ENCODE measurements at places on chromosomes 13 and 19.

GRCh38 chr19:58395979-58396627 is 647 bp downstream of the RNF225 start:
- DNase-seq: no peak

- no peak for DNase-seq
These were observed 88.4 kb upstream of the ZNF492 start for GRCh38 chr19:22545751-22546150.

- no peak for DNase-seq
These were observed 240.0 kb upstream of the SGCG start for GRCh38 chr13:22940736-22941135.

DNA sequence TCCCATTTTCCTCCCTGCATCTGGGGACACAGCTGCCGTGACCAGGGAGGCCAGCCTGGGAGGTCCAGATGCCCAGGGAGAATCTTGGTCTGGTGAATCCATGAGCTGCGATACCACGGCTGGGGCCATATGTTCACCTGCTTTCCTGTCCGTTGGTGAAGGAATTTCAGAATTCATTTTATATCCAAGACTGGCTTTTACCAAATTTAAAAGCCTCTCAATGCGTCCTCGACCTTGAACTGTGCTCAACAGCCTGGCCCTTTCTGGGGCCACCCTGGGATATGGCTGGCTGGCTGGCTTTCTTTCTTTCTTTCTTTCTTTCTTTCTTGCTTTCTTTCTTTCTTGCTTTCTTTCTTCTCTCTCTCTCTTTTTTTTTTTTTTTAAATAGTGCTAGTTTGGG is 22.2 kb upstream of the GDF15 start:
- DNase-seq: no peak

GRCh38 chr19:35460608-35461007 is 12.6 kb downstream of the FFAR2 start:
- no peak for DNase-seq

DNA sequence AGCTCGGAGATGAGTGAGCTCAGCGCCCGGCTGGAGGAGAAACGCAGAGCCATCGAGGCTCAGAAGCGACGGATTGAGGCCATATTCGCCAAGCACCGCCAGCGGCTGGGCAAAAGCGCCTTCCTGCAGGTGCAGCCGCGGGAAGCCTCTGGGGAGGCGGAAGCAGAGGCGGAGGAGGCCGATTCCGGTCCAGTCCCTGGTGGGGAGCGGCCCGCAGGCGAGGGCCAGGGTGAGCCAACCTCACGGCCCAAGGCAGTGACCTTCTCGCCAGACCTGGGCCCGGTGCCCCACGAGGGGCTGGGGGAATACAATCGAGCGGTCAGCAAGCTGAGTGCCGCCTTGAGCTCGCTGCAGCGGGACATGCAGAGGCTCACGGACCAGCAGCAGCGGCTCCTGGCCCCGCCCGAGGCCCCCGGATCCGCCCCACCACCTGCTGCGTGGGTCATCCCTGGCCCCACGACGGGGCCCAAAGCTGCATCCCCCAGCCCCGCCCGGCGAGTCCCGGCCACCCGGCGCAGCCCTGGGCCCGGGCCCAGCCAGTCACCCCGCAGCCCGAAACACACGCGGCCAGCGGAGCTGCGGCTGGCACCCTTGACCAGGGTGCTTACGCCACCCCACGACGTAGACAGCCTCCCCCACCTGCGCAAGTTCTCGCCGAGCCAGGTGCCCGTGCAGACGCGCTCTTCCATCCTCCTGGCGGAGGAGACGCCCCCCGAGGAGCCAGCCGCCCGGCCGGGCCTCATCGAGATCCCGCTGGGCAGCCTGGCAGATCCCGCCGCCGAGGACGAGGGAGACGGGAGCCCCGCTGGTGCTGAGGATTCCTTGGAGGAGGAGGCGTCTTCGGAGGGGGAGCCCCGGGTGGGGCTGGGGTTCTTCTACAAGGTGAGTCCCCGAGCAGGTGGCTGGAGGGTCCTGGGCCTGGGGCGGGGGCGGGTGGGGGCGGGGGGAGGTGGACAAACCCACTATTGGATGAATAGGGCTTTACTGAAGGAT is 16.8 kb downstream of the XAB2 start:
- DNase-seq: no peak

- DNase-seq: no peak
These were observed 53.4 kb upstream of the GJB6 start for GRCh38 chr13:20285530-20285929.

DNA sequence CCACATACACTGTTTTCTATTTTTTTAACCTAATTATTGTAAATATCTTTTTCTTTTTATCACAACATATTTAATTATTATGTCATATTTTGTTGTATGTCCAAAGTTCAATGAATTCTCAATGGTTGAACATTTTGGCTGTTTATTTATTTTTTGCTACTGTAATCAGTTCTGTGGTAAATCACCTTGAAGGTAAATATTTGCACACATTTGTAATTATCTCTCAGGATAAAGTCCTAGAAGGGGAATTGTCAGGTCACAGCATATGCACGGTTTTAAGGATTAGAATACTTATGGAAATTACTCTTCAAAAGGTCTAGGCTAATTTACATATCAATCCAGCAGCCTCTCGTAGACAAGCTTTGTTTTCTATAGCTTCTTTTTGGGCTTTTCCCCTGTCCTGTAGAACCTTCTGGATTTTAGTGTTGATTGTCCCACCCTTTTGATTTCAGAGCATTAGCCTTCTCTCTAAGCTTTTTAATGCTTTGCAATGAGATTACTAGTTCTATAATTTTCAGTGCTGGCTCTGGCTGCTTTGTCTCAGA is 362.6 kb downstream of the KCNRG start:
- no peak for DNase-seq

DNA sequence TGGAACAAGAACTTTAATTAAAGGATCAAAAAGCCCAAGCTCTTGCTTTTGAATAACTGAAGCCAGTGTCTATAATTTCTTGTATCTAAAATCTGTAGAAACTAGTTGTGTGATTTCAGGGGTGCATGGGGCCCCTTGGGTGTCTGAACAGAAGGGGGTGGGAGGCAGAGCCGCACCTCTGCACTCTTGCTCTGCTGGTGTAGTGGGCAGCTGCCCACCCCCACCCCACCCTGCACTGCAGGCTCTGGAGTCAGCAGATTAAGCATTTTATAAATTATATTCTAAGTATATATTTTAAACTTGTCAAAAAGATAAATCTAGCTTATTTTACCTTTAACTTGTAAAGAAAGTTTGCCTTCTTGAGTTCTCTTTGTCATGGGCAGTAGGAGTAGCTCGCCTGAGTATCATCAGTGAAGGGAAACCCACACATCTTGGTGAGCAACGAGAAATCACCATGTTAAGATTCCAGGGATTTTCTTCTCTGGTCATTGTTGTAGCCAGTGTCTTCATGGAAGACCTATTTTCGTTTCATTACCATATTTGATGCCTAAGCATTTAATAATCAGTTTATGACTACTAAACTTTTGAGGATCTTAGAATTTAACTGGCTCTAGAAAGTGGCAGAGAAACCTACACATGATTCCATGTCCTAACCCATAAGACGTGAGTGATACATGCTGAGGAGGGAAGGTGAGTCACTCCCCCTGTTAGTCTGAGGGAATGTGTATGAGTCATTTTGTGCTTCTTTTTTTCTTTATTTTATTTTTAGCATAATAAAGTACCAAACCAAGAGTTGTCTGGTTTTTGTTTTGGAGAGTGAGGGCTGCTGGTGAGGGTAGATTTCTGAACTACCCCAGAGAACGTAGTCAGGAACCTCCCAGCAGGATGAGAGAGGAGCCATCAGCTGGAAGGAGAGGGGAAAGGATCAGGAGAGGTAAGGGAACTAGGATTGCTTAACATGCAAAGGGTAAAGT is 7.7 kb downstream of the UBE2L5 start:
- DNase-seq: no peak

DNA sequence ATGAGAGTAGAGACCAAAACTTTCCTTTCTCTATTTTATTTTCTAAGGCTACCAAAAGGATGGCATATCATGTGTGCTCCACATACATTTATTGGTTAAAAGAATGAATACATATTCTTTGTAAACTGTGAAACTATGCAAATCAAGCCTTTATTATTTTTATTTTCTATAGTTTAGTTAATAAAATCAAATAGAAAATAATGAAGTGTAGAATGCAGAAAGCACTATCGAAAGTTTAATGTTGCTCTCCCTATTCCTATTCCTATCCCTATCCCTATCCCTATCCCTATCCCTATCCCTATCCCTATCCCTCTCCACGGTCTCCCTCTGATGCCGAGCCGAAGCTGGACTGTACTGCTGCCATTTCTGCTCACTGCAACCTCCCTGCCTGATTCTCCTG is 60.3 kb downstream of the ZNF100 start:
- no peak for DNase-seq

GRCh38 chr19:41541990-41542584 is 33.9 kb upstream of the CEACAM21 start:
- DNase-seq: peak; percentile 34

DNA sequence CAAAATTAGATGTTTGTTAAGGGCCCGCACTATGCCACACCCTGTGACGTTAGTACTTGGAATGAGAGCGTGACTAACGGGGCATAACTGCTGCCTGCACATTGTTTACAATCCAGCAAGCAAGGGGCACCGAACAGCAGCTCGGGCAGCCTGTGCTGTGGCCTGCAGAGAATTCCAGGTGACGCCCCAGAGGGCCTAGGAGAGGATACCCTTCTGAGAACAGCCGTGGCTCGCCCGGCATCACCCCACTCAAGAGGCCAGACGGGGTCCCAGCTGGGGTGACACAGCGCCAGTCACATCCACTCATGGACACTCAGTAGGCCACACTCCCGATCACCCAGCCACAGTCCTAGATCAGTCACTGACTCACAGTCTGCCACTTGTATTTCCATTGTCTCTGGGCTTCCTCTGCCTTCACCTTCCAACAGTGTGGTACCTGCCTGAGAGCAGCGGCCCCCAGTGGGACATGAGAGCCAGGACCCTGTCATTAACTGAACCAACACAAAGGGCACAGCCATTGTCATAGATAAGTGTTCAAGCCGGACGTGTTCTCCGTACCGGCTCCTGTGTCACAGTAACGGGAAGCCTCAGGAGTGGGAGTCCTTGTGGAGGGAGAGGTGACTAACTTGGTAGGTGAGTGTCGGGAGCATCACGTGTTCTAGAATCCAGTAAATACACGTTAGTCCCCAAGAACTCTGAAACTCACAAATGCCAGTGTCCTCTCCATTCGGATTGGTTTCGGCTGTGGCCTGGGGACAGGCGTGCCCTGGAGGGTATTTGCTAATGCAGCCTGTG is 7.5 kb downstream of the ZNF331 start:
- no peak for DNase-seq

- DNase-seq: no peak
These were observed 87.9 kb downstream of the URI1 start for GRCh38 chr19:30029721-30030510.

- DNase-seq: no peak
These were observed 555 bp downstream of the NR2C2AP start for GRCh38 chr19:19202707-19203011.

DNA sequence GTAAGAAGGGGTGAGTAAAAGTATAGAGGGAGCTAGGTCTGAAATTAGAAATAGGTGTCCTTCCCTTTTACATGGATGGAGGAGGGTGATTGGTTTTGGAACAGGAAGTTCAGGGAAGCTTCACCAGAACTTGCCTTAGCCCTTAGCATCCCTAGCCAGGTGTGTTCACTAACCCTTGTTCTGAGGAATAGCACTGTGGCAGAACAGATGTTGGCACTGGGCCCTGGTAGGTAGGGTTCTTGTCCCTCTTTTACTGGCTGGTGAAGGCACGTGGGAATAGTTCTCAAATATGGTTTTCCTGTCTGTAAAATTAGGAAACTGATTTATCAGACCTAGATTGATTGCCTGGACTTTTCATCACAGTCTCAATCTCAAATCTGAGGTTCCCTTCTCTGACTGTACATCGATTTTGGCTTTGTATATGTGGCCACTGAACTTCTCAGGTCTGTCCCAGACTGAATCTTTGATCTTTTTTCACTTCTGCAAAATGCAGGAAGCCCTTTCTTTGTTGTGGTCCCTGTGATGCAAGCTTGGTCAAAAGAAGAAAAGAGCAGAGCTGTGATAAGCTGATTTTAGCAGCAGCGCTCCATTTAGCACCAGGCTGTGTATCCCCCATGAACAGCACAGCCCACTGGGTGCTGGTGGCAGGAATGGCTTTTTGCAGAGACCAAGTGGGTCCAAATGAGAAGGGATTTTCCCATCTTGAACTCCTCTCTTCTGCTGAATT is 86.2 kb upstream of the HTR2A start:
- DNase-seq: no peak

DNA sequence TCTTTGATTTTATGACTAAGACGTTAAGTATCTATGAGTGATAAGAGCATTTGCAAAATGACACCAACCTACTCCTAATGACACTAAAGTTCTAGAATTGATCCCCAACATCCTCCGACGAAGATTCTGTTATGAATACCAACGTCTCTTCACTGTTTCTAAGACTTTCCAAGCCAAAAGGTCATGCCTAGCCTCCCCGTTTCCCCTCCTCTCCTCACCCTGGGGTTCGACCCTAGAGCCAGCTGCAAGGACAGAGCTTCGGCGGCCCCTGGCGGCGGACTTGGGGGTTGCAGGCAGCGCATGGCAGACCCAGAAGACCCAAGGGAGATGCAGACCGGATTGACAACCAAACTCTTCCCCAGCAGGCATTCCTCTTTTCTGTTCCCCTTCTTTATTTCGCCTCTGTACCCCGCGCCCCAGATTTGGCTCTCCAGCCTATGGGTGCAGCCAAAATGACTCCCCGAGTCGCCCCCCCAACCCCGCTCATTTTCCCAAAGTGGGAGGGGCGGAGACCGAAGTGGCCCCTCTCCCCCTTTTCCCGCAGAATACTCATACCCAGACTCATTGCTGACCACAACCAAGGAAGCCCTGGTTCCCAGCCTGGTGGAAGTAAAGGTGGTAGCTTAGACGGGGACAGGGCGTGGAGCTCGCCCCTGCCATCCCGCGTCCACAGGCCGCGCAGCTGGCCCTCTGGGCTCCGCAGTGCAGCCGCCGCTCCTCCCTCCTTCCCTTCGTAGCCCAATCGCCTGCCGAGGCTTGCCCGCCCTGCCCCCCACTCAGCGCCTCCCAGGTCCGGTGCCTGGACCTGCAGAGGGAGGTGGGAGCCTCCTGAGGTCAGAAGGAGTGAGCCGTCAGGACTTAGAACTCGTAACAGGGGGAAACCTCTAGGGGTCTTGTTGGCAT is 4.1 kb upstream of the EML2 start:
- peak; percentile 89 for DNase-seq
